ENCODE measurements at places on chromosomes 1 and 21.
A peak's percentile ranks its signal among the peaks of the same experiment; 100 is the strongest.

GRCh38 chr21:44767834-44768831 is 33.5 kb downstream of the UBE2G2 start:
- DNase-seq: no peak

GRCh38 chr1:8580566-8580965 is 236.9 kb downstream of the RERE start:
- DNase-seq: no peak

GRCh38 chr1:179529482-179530195 is 46.1 kb downstream of the NPHS2 start:
- no peak for DNase-seq

DNA sequence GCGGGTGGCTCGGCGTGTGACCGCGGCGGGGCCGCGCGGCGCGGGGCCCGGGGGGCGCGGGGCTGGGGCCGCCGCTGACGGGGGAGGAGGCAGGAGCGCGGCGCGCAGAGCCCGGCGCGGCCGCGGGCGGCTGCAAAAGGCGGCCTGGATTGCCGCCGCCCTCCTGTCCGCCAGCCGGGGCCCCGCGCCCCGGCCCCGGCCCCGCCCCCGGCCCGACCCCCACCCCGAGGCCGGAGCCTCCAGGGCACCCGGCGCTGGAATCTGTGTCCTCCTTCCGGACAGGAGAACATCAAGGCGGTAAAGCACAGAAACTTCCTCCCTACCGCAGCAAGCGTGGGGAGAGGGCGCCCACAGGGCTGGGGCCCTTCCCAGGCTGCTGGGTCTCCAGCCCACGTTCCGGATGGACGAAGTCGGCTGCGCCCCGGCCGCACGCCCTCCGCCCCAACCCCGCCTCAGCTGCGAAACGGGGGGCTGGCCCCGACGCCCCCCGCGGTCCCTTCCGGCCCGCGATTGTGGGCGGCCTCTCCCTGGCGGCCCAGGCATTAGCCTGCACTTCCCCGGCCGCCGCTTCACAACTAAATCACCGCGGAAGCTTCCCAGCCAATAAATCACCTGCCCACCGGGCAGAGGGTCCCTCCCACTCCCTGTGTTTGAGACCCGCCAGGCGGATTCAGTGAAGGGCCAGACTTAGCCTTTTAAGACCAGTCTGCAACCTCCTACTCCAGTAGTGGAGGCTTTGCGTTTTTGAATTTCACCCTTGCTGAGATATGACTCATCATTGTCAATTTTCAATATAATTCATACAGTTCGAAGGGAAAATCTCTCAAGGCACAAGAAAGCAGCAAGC is 106.0 kb downstream of the SLC45A1 start:
- DNase-seq: peak; percentile 61

DNA sequence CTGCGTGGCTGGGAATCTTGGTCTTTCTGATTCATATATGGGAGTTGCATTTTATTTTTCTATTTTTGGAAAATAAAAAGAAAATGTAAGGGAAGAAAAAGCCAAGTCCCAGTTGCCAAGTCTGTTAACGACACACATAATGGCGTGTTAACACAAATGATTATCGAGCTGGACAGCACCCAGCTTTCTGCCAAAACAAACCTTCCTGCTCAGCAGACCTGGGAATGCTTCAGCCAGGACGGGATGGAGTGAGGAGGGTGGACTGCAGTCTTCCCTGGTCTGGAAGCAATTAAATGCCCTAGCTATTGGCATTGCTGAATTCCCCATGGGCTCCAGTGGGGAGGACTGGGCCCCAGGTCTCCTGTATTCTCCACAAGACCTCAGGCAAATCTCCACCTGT is 184.2 kb upstream of the USP24 start:
- DNase-seq: no peak
